Activated CD4-positive, alpha-beta T cell treated with anti-CD3 and anti-CD28 coated beads, Interleukin-2, amount 50 U/mL, for 48 hours (primary cell): ENCODE measurements at places on chromosomes 5 and 9.

- DNase-seq = no peak
Measured at GRCh38 chr5:155316070-155316714, 302.6 kb downstream of the KIF4B start.

DNA sequence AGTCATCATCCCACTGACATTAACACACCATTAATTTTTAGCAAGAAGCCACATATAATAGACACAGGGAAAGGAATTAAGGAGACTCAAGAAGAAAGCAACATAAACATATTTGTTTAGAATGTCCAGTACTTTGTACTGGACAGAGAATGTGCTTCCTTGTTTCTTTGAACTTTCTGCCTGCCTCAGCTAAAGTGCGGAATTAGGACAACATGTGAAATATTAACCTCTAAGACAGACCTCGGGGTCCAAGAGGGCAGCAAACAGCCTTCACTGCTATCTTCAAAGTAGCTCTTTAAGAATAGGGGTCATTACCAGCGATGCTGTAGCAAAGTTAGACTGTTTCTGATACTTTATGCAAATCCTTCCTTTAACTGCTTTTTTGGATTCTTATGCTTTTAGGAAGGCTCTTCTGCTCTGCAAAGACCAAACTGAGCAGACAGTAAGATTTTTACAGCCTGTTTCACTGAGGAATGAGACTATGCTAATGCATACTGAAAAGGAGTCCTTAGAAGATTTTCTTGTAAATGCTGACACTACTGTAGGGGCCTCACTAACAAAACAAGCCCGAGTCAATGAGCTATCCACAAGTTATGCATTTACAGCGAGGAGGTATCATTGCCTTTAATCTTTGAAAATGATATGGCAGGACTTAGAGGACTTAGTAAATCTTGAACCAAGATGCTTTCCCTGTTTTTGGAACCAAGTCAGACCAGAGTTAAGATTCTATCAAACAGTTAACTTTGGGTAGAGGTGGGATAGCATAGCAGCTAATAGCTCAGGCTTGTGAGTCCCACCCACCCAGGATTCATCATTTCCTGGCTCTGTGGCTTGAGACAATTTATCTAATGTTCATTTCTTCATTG lies 23.8 kb downstream of the DAB2 start:
- no peak for DNase-seq

DNA sequence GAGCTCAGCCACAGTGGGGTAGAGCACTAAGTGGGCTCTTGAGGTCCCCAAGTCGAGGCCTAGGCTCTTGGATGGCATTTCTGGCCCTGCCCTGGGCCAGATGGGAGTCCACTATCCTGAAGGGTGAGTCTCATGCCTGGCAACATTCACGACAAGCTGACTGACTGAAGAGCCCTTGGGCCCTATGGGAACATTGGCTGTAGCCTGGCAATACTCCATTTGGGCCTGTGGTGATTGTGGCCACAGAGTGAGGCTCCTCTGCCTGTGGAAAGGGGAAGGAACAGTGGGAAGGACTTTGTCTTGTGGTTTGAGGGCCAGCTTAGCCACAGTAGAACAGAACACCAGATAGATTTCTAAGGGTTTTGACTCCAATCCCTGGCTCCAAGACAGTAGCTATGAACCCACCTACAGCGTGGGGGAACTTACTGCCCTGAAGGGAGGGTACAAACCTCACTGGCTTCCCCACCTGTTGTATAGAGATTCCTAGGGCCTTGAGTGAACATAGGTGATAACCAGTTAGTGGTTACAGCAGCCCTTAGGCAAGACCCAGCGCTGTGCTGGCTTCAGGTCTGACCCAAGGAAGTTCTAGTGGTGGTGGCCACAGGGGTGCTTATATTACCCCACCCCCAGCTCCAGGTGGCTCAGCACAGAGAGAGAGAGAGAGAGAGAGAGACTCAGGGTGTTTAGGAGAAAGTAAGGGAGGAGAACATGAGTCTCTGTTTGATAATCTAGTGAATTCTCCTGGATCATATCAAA lies 72.4 kb downstream of the KIAA0825 start:
- DNase-seq = no peak

DNA sequence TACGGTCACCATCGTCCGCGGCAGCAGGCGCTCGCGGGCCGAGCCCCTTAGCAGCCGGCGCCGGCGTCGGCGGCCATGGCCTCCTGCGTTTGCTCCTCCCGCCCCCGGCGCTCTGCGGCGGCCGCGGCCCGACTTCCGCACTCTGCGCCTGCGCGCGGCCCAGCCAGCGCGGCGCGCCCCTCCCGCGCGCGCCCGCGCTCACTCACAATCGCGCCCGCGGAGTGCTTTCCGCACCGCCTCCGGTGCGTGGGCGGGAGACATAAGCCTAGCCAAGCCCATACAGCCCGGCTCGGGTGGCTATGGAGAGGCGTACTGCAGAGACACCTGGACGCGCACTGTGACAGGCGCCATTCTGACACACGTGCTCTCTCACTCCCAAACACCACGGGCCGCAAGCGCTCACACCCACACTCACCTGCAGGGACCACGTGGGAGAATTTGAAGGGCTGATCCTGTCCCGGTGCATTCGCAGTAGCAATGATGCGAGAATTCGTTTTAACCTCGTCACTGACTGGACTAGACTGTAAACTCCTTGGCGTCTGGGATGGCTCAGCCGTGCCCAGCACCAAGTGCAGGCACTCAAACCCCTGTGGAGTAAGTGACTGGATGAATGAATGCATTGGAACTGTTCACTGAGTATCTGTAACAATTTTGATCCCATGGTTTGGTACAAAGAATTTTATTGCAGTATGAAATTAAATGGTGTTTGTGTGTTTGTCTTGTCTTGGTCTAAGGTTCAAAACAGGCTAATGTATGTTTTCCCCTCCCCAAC lies at the start of gene RNF145:
Gene RNF145, minus strand, starts transcription at position 116 of the 772 bp plus-strand sequence. CDS start 5,936 bp downstream, outside the sequence.
- DNase-seq = peak; percentile 91

- DNase-seq = no peak
Measured at GRCh38 chr5:28850320-28850921, 1812.0 kb upstream of the CDH9 start.

DNA sequence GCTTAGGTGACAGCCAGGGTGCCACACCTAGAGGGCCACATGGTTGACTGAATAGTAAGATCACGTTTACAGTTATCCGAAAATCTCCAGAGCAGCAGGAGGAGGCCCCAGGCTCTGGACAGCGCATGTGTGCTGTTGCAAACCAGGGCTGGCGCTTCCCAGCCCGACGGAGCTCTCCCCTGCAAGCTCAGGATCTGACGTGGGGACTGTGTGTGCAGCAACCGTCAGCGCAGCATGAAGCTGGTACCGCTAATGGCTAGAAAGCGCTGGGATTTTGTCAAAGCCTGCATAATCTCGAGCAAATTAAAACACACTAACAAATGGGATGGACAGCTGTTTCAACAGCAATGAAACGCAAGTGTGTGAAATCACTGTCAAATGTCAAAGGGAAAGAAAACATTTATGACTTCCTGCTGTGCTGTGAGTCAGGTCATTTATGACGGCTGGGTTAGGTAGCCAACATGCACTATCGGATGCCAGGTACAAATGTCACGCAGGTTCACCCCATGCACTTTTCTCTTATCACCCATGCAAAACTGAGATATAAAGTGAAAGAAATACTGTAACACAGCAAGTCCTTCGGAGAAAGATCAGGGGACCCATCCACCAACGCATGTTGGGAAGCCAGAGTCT lies 7.5 kb downstream of the SURF4 start:
- no peak for DNase-seq

DNA sequence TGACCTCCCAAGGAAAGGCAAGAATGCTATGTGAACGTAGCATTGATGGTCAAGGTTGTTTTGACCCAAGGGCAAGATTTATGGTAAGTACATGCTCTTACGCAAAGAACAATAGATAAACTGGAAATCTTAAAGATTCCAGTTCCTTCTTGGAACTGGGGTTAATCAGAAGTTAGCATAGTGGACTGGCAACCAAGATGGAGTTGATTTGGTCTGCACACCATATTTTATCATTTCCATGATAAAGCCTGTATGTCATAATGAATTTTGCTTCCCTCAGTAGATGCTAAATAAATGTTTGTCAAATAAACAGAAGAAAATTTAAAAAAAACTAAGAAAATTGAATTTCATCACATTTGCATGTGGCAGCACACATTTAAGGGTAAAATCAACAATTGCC lies 242.4 kb upstream of the MEF2C start:
- DNase-seq = no peak

- no peak for DNase-seq
Measured at GRCh38 chr9:92564982-92565381, 29.2 kb upstream of the ECM2 start.

DNA sequence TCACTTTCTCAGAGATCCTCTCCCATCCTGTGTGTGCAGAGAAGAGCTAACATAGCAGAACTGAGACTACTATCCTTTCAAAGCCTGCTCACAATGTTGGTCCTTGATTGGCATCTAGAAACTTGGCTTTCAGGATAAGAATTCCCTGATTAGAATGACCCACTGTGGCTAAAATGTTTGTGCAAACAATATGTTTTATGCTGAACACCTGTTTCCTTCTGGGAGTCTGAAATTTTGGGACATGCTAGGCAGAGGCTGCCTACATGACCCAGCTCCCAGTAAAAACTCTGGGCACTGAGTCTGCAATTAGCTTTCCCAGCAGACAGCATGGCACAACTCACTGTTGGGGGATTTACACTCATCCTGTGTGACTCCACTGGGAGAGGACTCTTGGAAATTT lies 78.9 kb downstream of the CFAP95 start:
- DNase-seq = no peak

GRCh38 chr5:856531-857425 lies 6.0 kb upstream of the ZDHHC11 start:
- no peak for DNase-seq

DNA sequence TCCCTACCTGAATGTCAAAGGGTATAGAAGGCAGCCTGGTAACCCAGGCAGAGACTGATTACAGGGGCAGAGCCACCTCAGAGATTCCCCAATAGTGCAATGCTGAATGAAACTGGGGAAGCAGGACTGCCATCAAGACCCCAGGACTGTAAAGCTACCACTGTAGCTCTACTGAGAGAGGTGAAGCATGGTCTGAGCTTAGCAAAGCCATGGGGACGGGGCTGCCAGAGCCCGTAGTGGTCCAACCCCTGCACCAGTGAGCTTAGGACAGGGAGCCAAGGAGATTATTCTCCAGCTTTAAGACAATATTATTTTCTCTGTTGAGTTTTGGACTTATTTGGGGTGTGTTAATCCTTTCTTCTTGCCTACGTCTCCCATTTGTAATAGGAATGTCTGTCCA lies 679.3 kb upstream of the GRAMD2B start:
- DNase-seq = no peak

- DNase-seq = no peak
Measured at GRCh38 chr5:35815089-35815936, 41.4 kb upstream of the IL7R start.

GRCh38 chr9:35702696-35703095 lies 13.0 kb upstream of the TPM2 start:
- DNase-seq = no peak

GRCh38 chr9:90547896-90548295 lies 94.7 kb downstream of the DIRAS2 start:
- DNase-seq = no peak

- no peak for DNase-seq
Measured at GRCh38 chr9:36030871-36031270, 5.8 kb upstream of the RECK start.

GRCh38 chr9:123724211-123724796 lies 205.6 kb downstream of the DENND1A start:
- no peak for DNase-seq

- DNase-seq = no peak
Measured at GRCh38 chr5:72130351-72130761, 23.1 kb downstream of the MAP1B start.

- DNase-seq = no peak
Measured at GRCh38 chr5:116595498-116595897, 20.9 kb upstream of the SEMA6A start.
